ENCODE measurements at places on chromosomes 6 and 20. TPM values are rescaled to one million over a fixed set of nuclear protein-coding genes. Genes with fewer than 3 reads are reported as not detected.

DNA sequence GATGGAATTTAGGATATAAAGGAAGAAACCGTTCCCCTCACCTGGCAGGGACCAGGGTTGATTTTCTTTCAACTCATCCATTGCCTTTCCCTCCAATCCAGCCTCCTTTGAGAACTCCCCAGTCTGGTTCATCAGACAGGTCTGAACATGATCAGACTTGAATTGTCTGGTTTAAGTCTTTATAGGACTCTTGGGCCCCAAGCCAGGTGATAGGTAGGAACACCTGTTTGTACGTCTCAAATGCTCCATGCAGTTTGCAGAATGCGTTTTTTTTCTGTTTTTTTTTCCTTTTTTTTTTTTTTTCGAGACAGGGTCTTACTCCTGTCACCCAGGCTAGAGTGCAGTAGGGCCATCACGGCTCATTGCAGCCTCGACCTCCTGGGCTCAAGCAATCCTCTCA, 4.1 kb upstream of the CEP250 start:
- no peak for DNase-seq
- H3K27ac ChIP-seq: no peak overlapping the region
- no peaks in the 10 kb centered on the region for H3K36me3 ChIP-seq
- no peaks in the 10 kb centered on the region for H3K27me3 ChIP-seq

APCDD1L gene
- total RNA-seq: 0.50 TPM

GRCh38 chr6:142088858-142089216, 43.9 kb upstream of the GJE1 start:
- H3K27ac ChIP-seq: no peak overlapping the region
- H3K36me3 ChIP-seq: no peaks in the 10 kb centered on the region
- H3K27me3 ChIP-seq: peaks cover 24% of the 10 kb centered on the region
- no peak for DNase-seq
- H3K4me3 ChIP-seq: no peak overlapping the region

GRCh38 chr6:107695061-107695720, 128.9 kb downstream of the SCML4 start:
- H3K4me1 ChIP-seq: no peaks in the 10 kb centered on the region
- H3K27ac ChIP-seq: no peak overlapping the region
- no peaks in the 10 kb centered on the region for H3K36me3 ChIP-seq
- no peak overlapping the region for H3K4me3 ChIP-seq

- peak overlapping the region; percentile 79 for H3K27ac ChIP-seq
- no peaks in the 10 kb centered on the region for H3K36me3 ChIP-seq
- no peak overlapping the region for H3K4me3 ChIP-seq
- H3K27me3 ChIP-seq: no peaks in the 10 kb centered on the region
Measured at GRCh38 chr6:111750753-111751673, 122.2 kb downstream of the FYN start.

COL19A1 gene
- 14.5 TPM for total RNA-seq

PGC gene
- not detected for total RNA-seq

GRCh38 chr20:24836041-24836533, 113.0 kb upstream of the CST7 start:
- H3K36me3 ChIP-seq: no peaks in the 10 kb centered on the region
- no peaks in the 10 kb centered on the region for H3K4me1 ChIP-seq
- H3K27ac ChIP-seq: no peak overlapping the region
- H3K4me3 ChIP-seq: no peak overlapping the region
- H3K27me3 ChIP-seq: no peaks in the 10 kb centered on the region

DNA sequence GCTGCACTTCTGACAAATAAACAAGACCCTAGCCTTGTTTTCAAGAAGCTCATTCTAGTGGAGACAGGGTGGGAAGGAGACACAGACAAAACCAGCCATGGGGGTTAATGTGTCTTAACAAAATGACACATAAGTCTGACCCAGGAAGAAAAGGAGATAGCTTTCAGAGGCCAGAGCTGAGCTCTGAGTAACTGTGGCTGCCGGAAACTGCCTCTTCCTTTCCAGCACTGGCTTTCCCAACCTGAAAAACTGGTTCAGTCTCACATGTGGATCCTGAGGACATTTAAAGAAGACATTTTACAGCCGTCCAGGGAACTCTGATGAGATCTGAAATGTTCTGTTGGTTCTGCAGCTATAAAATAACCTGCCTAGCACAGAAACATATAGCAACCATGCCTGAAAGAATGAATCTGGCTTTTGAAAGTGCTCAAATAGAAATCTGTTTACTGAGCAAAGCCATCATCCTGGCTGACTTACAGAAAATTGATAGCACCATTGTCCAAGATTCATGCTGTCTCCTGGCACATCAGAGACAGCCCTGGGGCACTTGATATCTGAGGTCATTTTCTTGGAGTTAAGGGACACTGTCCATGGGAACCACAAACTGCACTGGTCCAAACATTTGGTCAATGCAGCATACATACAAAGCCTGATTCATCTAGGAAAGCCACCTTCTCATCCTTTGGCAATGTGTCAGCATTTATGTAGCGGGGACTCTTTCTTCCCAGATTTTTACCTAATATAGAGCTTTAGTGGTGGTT, 83.2 kb upstream of the PAX1 start:
- H3K4me1 ChIP-seq: no peaks in the 10 kb centered on the region
- no peak overlapping the region for H3K4me3 ChIP-seq
- DNase-seq: no peak
- H3K27ac ChIP-seq: no peak overlapping the region
- H3K27me3 ChIP-seq: peaks cover 6% of the 10 kb centered on the region
- no peaks in the 10 kb centered on the region for H3K36me3 ChIP-seq

DNA sequence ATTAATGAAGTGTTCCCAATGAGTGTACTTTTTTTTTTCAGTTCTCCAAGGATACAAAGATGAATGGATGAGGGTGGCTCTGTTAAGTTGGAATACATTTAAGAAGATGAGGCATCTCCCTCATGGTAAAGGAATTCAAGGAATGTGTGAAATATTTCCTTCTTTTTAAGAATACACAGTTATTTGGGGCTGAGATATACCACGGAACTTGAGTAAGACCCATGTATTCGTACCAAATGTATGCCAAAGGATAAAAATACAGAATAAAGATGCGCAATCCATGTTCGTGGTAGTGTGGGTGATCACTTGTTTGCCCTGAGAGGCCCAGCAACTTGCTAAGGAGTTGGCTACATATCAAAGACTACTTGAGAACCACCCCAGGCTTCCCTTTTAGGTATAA, 164.2 kb upstream of the TCF21 start:
- no peaks in the 10 kb centered on the region for H3K27me3 ChIP-seq
- no peak for DNase-seq
- H3K4me1 ChIP-seq: no peaks in the 10 kb centered on the region
- H3K36me3 ChIP-seq: no peaks in the 10 kb centered on the region
- H3K4me3 ChIP-seq: no peak overlapping the region

DNA sequence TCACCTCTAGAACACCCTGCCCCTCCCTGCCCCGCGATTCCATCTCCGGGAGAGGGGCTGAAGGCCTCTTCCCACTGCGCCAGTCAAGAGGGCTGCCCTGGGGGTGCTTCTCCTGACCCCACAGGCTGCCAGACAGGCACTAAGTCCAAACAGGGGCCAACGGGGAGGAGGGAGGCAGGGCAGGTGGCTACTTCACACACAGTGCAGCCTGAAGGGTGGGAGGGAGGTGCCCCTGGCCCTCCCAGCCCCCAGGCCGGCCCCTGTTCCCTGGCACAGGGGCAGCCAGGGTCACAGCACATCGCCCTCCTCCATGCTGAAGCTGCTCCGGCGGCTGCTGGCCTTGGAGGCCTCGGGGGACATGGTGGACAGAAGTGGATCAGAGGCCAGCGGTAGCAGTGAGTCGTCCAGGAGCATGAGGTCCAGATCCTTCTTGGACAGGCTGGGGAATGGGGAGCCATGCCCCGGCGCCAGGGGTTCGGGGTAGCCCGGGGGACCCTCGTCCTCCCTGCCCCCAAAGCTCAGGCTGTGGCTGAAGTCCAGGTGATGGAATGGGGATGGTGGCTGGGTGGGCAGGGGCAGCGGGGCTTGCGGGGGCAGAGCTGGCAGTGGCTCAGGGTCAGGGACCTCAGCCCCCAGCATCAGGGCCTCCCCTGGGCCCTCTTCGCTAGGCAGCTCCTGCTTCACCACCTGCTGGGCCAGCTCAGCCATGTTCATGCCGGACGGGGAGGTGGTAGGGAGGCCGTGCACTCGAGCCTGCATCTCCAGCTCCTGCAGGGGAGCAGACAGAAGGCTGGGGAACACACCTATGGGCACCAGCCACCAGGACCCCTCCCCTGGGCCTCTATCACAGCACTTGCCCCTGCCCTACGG, 46.3 kb downstream of the MDFI start:
- no peak overlapping the region for H3K27ac ChIP-seq
- H3K27me3 ChIP-seq: peaks cover 5% of the 10 kb centered on the region
- peaks cover 14% of the 10 kb centered on the region for H3K4me1 ChIP-seq
- no peak overlapping the region for H3K4me3 ChIP-seq
- peak; percentile 80 for DNase-seq

- H3K36me3 ChIP-seq: no peaks in the 10 kb centered on the region
- no peak for DNase-seq
- H3K4me1 ChIP-seq: no peaks in the 10 kb centered on the region
- H3K27ac ChIP-seq: no peak overlapping the region
- no peak overlapping the region for H3K4me3 ChIP-seq
Measured at GRCh38 chr6:126537061-126537816, 197.3 kb downstream of the CENPW start.

SLC25A27 gene
- 16.3 TPM for total RNA-seq

DNA sequence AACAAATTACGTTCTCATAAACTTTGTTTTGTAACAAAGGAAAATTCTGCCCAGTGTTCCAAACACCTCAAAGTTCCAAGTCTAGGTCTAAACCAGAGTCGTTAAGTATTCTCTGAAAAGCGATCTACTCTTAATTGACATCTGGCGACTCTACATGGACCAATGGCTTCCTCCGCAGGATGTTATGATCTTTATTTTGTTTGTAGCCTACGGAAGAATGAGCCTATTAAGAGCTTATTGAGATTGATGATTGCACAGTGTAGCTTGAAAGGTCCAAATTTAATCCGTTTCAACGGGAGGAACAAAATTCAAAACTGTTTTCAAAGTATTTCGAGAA, 61.1 kb downstream of the FAM217A start:
- H3K36me3 ChIP-seq: no peaks in the 10 kb centered on the region
- H3K27me3 ChIP-seq: no peaks in the 10 kb centered on the region

DNA sequence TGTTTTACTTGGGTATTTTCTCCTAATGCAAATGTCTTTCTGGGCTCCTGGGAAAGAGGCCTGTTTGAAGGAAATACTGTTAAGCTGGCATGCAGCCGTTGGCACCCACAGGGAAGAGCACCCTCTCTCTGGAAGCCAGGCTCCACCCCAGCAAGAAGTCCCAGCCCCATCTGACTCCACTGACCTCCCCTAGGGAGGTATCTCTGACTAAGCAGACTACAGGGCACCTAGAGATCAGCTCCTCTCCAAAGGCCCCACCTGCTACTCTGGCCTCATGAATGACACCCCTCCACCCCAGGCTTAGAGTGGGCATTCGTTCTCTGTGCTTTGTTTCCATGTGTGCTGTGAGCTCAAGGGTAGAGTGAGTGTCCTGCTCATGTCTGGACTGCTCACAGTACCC, 6.4 kb upstream of the MDGA1 start:
- H3K4me1 ChIP-seq: peaks cover 12% of the 10 kb centered on the region
- peaks cover 12% of the 10 kb centered on the region for H3K27me3 ChIP-seq
- no peak overlapping the region for H3K27ac ChIP-seq
- no peak for DNase-seq
- H3K4me3 ChIP-seq: no peak overlapping the region

PLCB1 gene
- 15.0 TPM for total RNA-seq

COL9A3 gene
- total RNA-seq: 1.2 TPM

DNA sequence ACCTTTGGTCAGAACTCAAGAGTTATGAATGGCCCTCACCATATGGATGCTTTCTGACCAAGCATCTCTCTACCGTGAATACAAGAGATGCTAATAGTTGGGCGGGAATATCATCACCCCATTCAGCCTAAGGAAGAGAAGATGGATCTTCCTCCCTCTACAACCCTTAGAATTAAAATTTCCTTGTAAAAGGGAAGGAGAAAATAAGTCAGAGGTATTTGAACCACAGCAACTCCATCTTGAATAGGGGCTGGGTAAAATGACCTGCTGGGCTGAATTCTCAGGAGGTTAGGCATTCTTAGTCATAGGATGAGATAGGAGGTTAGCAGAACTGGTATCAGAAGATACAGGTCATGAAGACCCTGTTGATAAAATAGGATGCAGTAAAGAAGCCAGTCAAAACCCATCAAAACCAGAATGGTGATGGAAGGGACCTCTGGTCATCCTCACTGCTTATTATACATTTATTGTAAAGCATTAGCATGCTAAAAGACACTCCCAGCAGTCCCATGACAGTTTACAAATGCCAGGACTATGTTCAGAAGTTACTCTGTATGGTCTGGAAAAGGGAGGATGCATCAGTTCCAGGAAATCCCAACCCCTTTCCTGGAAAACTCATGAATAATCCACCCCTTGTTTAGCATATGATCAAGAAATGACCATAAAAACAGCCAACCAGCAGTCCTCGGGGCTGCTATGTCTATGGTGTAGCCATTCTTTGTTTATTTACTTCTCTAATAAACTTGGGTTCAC, 101.2 kb downstream of the DTNBP1 start:
- no peaks in the 10 kb centered on the region for H3K27me3 ChIP-seq
- no peak for DNase-seq
- H3K4me1 ChIP-seq: no peaks in the 10 kb centered on the region

DNA sequence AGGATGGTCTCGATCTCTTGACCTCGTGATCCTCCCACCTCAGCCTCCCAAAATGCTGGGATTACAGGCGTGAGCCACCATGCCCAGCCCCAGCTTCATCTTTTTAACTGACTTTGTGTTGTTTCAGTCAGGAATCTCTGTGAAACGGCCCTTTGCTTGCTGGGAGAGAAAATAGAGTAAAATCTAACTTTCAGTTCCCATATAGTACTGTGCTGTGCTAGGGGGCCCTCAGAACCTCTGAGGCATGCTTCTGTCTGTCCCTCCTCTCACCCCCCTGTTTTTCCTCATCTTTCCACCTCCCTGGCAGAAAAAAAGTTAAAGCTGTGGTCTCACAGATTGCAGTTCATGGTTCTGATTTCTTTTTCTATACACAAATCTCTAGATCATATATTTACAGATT, 48.4 kb downstream of the LRP11 start:
- DNase-seq: no peak
- H3K27me3 ChIP-seq: no peaks in the 10 kb centered on the region
- no peaks in the 10 kb centered on the region for H3K4me1 ChIP-seq
- no peak overlapping the region for H3K4me3 ChIP-seq
- no peak overlapping the region for H3K27ac ChIP-seq

DNA sequence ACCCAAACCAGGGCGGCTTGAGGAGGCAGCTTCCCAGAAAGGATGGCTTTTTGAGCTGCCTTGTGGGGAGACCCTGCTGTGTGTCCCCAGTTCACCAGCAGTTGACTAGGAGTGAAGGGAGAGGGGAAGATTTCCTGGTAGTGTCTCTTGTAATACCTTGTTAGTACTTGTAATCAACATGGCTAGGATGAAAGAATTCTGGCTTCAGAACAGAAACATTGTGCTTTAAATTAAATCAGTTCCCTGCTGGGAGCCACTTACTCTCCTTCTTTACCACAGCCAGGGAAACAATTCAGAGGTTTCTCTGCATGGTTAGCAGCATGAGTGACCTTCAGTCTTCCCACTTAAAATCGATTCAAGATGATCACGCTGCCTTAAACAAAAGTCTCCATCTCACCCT, 525.4 kb upstream of the ID4 start:
- no peak overlapping the region for H3K4me3 ChIP-seq
- H3K27ac ChIP-seq: no peak overlapping the region
- H3K4me1 ChIP-seq: no peaks in the 10 kb centered on the region
- H3K36me3 ChIP-seq: no peaks in the 10 kb centered on the region
- H3K27me3 ChIP-seq: no peaks in the 10 kb centered on the region
- no peak for DNase-seq

- H3K27ac ChIP-seq: no peak overlapping the region
- peaks cover 4% of the 10 kb centered on the region for H3K4me1 ChIP-seq
- DNase-seq: no peak
- H3K36me3 ChIP-seq: no peaks in the 10 kb centered on the region
- no peak overlapping the region for H3K4me3 ChIP-seq
Measured at GRCh38 chr6:2230659-2231277, 14.6 kb downstream of the GMDS start.

BPIFB1 gene
- total RNA-seq: not detected

Measured in spleen (tissue), 13 donors.